ENCODE measurements at places on chromosomes 12 and 14.

- no peak for DNase-seq
These were observed 9.2 kb upstream of the VWF start for GRCh38 chr12:6133642-6134041.

GRCh38 chr12:100755186-100755585 is 39.4 kb upstream of the ANO4 start:
- DNase-seq, result no peak

DNA sequence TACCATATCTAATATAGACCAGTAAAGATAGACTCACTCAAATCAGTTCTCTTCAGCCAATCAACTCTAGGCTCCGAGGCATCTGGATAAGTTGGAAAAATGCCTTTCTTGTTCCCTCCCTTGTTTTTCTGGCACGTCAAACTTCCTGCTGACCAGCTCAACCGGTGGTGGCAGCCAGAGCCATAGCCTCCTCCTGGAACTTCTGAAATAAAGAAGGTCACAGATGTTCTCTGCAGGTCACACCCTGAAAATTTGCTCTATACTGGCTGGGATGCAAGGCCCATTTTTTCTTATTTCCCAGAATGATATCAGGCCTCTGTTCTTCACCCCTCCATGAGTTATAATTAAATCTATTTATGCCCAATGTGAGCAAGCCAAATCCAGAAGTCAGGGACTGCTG is 81.9 kb downstream of the BMP4 start:
- no peak for DNase-seq

DNA sequence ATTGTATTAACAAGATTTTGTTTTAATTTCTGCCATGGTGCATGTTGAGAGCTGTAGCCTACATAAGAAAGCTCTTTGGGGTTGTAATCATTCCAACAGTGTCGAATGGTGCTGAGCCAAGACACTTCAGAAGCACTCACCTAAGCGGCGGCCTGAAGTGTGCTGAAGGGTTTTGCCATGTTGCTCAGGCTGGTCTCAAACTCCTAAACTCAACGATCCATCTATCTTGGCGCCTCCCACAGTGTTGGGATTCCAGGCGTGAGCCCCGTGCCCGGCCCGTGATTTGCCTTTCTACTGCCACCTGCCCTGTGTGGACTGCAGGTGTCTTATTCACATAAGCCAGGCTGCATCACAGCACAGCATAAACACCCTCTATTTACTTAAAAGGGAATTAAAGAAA is 48.9 kb downstream of the AMN start:
- no peak for DNase-seq

DNA sequence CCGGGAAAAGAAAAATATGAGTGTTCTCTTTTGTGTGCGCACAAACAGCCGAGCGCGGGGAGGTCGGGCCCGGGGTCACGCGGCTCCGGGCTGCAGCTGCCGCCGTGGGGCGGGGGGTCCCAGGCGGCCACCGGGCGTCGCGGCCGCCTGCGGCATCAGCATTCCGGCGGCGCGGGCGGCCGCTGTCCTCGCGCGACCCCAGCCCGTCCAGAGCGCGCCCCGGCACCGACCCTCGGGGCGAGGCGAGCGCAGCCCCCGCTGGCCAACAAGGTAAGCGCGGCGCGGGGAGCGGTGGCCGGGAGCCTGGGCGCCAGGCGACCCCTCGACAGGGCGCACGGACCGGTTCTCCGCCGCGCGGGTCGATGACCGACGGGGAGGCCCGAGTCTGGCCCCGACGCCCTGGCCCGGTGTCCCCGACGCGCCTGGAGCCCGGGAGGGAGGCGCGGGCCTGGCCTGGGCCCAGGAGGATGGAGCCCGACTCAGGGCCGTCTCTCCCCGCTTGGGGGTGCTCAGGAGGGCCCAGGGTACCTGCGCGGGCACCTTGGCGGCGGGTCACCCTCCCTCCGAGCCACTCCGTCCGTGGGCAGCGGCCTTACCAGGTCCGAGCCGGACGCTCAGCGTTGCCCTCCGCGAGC is 103.9 kb upstream of the DIO3 start:
- DNase-seq, result no peak

GRCh38 chr12:95942101-95942523 is 302 bp downstream of the CCDC38 start:
- no peak for DNase-seq

DNA sequence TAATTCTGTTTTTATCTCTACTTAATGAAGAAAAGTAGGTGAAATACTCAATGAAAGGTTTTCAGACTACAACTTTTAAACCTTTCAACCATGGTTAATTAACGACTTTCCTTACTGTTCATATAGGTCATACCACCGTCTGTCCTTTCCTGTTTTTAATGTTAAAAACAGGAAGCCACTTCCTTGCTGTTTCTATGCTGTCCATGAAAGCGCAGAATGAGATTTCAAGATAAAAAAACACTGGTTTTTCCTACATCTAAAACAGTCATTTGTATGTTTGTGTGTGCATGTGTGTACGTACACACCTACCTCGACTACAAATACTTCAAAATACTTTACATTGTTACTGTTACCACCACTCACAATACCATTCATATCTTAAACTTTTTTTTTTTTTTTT is 27.3 kb downstream of the SPTLC2 start:
- DNase-seq, result no peak

Measured in hypothalamus (tissue), 51 donors.